ENCODE measurements at places on chromosomes 6 and 20.

DNA sequence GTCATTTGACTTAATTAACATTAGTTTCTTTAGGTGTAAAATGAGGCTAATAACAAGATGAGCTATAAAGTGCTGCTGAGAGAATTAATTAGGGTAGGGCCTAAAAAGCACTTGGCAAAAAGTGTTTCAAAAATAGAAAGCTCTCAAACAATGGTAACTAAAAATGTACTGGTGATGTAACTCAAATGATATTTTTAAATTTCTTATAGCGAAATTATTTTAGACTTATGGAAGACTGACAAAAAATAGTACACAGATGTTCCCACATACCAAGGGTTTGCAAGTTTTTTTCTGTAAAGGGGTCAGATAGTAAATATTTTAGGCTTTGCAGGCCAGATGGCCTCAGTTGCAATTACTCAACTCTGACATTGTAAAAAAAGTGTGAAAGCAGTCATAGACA, 190.7 kb upstream of the UFL1 start:
- no peak for DNase-seq

DNA sequence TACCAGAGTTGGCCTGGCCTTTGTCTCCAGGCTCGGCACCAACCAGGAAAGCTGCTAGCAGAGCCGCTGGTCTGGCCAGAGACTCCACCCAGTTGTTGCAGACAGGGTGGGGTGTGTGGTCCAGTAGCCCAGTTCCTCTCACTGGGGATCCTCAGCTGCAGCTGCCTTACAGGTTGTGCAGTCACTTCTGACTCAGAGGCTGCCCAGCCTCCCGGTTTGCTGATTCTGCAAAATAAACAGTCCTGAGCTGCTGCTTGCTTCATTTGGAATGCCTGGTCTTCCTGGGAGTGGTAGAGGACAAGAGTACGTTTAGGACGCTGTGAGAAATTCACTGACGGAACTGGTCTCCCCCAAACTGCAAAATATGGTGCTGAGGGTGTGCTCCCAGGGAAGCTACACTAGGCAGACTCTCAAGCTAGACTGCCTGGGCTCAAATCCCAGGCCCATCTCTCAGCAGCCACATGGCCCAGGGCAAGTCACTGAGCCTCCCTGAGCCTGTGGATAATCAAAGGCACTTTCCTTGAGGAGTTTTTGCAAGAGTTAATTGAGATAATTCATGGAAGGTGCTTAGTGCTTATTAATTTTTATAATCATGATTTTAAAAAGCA, 246.1 kb downstream of the TFAP2C start:
- peak; percentile 74 for DNase-seq

DNA sequence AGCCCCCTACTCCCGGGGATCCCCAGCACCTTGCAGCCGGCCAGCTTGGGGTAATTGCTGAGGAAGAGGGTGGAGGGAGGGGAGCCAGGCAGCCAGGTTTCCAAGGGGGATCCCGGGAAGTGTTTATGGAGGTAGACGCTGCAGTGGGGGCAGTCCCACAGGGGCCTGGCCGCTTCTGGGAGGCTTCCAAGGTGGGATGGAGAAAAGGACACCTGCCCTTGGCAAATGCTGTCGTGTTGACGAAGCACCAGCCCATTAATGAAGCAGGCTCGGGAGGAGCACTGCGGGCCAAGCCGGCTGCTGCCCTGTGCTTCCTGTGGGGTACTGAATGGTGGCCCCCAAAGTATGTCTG, 82.4 kb downstream of the TMEM242 start:
- no peak for DNase-seq

DNA sequence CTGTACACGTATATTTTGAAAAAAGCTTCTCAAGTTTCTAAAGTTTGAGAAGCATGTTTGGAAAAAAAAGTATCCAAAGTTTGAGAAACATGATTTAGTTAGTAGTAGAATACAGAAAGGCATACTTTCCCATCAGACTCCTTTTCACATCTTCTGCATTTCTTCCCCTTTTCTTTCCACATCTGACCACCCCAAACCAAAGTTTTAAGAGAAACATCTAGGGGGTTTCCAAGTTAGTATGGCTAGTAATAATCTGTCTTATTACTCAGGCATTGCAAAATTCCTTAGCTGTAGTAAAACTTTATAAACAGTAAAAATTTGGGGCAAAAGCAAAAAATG, 63.0 kb upstream of the IL20RA start:
- DNase-seq = no peak

DNA sequence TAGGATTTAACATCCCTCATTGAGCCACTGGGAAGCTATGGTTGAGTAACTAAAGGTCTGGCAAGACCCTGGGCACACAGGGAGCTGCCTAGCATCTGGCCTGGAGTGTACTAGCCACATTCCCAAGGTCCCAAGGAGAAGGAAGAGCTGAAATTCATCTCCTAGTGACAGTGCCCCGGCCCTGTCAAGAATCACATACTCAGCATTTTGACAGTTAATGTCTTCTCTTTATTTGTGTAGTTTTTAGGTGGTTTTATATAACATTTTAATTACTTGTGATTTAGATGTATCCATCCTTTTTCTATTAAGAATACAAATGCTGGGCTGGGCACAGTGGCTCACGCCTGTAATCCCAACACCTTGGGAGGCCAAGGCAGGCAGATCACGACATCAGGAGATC, 40.4 kb downstream of the ALDH5A1 start:
- DNase-seq = no peak

GRCh38 chr20:58169450-58169849, 59.0 kb downstream of the ANKRD60 start:
- peak; percentile 61 for DNase-seq

DNA sequence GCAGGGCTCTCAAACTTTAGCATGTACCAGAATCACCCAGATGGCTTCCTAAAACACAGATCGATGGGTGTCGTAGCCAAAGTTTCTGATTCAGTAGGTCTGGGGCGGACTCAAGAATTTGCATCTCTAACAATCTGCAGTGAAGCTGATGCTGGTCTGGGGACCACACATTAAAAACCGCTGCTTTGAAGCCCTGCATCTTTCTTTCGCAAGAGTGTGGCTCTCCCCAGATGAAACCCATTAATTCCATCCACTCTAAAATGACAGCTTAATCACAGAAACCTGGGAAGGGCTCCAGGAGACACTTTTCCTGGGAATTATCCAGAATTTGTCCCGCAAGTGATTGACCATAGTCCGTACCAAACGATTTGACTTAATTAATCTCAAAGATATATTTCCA, 319.8 kb upstream of the PLCB4 start:
- no peak for DNase-seq

GRCh38 chr6:53201270-53201669, 52.6 kb upstream of the GCM1 start:
- no peak for DNase-seq

DNA sequence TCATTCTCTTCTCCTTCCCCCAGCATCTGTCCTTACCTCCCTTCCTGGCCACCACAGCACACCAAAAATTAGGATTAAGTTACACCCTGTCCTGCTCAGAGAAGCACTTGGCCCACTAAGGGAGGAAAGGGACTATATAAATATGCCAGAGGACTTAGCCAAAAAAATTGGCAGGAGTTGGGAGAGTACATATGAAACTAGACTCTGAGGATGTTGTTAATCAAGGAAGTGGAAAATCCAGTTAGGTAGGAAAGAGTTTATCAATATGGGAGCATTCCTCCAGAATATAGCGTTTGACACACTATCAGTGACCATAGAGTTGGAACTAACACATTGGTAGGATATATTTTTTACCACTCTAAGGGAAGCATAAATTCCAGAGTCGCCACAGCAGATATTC, 57.3 kb upstream of the TSHZ2 start:
- no peak for DNase-seq

GRCh38 chr6:20686142-20686541, 151.9 kb downstream of the CDKAL1 start:
- DNase-seq = no peak

DNA sequence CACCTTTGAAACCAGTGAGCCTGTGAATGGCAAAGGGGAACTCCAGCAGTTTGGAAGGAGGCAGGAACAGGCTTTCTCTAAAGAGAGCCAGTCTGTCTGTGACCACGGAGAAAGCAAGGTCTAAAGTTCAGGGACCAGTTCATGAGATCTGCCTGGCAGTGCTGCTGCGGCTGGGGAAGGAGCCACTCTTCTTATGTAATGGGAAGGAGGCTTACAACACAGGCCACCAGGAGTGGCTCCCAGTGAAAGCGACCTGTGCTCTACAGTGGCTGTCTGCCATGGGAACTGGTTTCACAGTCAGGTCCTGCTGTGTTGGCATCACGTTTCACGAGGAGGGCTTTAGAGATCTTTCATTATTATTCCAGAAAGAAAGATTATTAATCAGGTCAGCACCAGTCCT, 291.9 kb upstream of the PRDM1 start:
- no peak for DNase-seq

GRCh38 chr20:2065099-2065498, 36.5 kb upstream of the STK35 start:
- DNase-seq = no peak

DNA sequence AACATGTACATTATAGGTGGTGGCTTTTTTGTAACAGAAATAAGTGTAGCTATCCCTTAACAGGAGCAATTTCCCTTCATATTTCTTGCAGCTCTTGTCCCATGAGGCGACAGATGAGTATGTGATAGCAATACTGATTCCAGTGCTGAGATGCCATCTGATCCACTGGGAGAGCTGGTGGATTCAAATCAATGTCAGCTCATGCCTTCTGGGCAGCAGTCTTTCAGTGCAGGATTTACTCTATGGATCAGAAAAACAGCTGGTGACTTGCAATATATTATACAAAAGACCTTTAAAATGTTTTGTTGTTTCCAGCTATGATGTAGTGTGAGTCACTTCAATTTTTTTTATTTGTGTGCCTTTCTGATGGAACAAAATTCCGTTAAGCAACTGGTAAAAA, 259.9 kb upstream of the SASH1 start:
- no peak for DNase-seq

GRCh38 chr20:46132705-46133120, 14.6 kb downstream of the CD40 start:
- DNase-seq = peak; percentile 47

GRCh38 chr6:45156075-45156474, 172.1 kb upstream of the RUNX2 start:
- no peak for DNase-seq

GRCh38 chr6:109048176-109048575, 46.5 kb downstream of the SESN1 start:
- no peak for DNase-seq

GRCh38 chr6:87826424-87826823, 124.4 kb upstream of the AKIRIN2 start:
- DNase-seq = no peak

DNA sequence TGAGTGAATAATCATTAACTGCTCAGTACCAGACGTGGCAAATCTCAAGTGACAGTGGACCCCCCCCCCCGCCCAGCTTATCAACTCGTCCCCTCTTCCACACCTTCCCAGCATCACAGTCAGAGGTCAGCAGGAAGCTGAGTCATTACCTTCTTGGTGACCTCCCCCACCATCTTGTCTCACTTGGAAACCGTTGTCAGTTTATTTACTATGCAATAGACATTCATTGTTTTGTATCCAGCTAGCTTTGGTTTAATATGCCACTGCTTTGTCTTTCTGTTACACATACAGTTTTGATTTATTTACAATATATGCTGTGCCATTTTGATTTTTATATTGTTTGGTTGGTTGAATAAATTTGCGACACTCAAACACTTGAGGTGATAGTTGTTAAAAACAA, 158.1 kb downstream of the QKI start:
- peak; percentile 52 for DNase-seq

DNA sequence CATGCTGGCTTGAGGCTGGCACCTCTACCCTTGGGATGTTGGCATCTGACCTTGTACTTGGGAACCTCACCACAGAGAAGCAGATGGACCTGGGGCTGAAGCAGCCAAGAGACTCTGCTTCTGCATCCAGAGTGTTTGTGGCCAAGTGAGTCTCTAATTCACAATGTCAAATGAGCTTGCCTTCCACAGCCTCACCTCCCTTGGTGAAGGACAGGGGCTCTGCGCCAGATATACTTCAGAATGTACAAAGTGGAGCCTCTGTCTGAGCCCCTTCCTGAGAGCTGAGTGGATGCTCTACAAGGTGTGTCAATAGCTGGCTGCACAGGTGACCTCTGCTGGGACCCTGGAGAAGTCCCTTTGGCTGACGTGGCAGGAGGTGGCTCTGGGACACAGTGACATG, 508.9 kb downstream of the CDH26 start:
- DNase-seq = no peak

GRCh38 chr6:81362246-81362645, 390.2 kb downstream of the TENT5A start:
- DNase-seq = peak; percentile 35

- peak; percentile 99 for DNase-seq
Measured at GRCh38 chr6:158219228-158219627, 51.1 kb downstream of the GTF2H5 start.

DNA sequence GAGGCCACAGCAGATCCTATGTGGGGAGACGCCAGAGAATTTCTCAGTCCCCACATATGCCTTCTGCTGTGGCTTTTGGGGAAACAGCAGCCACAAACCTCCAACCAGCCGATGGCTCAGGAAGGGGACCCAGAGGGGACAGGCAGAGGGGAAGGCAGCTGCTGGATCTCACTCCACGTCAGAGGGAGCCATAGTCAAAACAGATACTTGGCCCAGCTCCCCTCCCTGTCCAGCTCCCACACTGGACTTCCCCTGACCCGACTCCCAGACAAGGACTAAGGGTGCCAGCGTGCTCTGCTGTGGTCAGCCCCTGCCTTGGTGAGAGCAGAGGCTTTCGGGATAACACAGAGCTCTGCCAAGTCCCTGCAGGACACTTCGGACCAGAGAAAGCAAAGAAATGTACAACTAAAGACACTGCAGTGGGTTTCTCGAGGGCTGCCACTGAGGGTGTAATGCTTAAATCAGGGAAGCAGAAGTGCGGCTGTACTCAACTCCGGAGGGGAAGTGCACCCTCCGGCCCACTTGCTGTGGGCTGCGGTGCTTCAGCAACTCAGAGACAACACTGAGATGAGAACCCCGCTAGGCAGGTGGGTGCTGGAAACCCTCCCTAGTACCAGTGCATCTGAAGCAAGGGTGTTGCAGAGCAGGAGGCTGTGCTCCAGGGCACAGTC, 47.2 kb downstream of the RRBP1 start:
- no peak for DNase-seq

DNA sequence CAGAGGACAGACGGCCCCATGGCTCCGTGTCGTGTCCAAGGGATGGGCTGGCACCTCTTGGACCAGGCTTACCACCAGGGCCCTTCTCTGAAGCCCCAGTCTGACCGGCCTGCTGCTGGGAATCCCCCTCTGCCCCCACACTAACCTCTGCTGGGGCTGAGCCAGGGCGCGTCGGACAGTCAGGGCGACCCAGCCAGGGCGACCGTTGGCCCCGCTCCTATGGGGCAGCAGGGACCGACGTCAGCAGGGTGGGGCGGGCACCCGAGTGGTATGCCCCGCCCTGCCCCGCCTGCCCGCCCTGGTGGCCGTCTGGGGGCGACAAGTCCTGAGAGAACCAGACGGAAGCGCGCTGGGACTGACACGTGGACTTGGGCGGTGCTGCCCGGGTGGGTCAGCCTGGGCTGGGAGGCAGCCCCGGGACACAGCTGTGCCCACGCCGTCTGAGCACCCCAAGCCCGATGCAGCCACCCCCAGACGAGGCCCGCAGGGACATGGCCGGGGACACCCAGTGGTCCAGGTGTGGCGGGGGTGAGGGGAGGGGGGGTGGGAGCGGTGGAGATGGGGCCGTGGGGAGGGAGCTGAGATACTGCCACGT, at the start of gene SLC17A9:
Gene SLC17A9 (plus strand): TSS at position 337 of the 595 bp plus-strand sequence. CDS start 122 bp downstream, at position 459.
- DNase-seq = peak; percentile 31

- peak; percentile 39 for DNase-seq
Measured at GRCh38 chr6:153044295-153044694, 41.8 kb upstream of the MTRF1L start.

GRCh38 chr6:40720375-40720748, 133.2 kb upstream of the LRFN2 start:
- DNase-seq = no peak

GRCh38 chr6:170153436-170154319, 137.2 kb downstream of the DLL1 start:
- no peak for DNase-seq

- no peak for DNase-seq
Measured at GRCh38 chr20:45953672-45954071, 18.3 kb downstream of the ZNF335 start.
